Activated T-helper 9 cell treated with anti-CD3 and anti-CD28 coated beads, Interleukin-2, amount 50 U/mL, for 16 hours (primary cell): ENCODE measurements at places on chromosomes 5 and 9.

- DNase-seq: no peak
Measured at GRCh38 chr5:31846934-31847333, 208.0 kb downstream of the PDZD2 start.

- no peak for DNase-seq
Measured at GRCh38 chr9:96719521-96719920, 58.4 kb downstream of the ZNF510 start.

- DNase-seq: no peak
Measured at GRCh38 chr9:124450241-124450924, at the start of gene ADGRD2. Gene ADGRD2 (plus strand): TSS chr9:124450451. CDS start chr9:124451667, 1,216 bp downstream.

GRCh38 chr5:72046106-72046505 lies 61.2 kb upstream of the MAP1B start:
- no peak for DNase-seq

- no peak for DNase-seq
Measured at GRCh38 chr5:156914371-156914737, 48.7 kb downstream of the TIMD4 start.

- no peak for DNase-seq
Measured at GRCh38 chr5:37685816-37686215, 154.0 kb downstream of the GDNF start.

- DNase-seq: no peak
Measured at GRCh38 chr5:9888501-9888901, 258.4 kb upstream of the TAS2R1 start.

DNA sequence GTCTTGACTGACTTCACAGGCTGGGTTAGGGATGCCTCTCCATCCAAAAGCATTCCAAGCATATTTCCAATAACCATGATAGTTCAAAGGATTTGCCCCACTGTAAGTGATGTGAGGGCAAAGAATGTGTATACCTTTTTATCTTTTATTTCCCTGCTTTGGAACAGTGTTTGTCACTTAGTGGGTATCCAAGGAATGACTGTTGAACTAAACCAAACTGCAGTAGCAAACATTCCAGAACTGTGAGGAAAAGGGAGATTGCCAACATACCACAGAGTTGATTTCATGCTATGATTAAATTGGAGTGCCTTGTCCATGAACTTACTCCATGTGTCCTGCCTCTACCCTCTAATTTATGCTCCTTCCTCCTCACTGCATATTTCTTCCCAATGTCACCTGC lies 400.0 kb downstream of the KIAA0825 start:
- DNase-seq: no peak

- no peak for DNase-seq
Measured at GRCh38 chr5:76099756-76100155, 16.6 kb downstream of the SV2C start.

GRCh38 chr5:64518793-64519192 lies 13.0 kb downstream of the RGS7BP start:
- no peak for DNase-seq

GRCh38 chr5:66410122-66410521 lies 186.1 kb upstream of the MAST4 start:
- no peak for DNase-seq

DNA sequence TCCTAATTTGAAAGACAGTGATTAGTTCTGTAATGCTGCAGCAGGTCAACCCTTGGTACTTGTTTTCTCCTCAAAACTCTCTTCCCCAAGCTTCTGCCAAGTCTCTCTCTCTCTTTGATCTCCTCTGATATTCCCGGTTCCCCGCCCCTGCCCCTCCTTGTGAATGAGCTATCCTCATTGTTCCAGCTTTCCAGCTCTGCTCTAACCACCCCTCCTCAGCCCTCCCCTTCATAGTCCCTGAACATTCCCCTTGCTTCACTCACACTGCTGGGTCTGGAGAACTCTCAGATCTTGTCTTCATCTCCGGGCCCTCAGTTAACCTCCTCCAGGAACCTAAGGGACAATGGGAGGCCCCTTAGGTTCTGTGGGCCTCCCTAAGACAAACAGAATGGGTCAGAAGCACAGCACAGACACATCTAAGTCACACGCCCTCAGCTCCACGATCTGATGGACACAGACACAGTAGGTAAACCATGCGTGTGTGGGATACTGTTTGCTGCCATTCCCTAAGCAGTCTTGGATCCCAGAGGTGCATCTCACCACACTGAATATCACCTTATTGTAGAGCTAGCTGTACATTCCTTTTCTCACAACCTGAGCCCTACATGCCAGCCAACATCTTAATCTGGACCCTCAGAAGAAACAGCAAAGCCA lies 17.4 kb upstream of the LARP1 start:
- no peak for DNase-seq

DNA sequence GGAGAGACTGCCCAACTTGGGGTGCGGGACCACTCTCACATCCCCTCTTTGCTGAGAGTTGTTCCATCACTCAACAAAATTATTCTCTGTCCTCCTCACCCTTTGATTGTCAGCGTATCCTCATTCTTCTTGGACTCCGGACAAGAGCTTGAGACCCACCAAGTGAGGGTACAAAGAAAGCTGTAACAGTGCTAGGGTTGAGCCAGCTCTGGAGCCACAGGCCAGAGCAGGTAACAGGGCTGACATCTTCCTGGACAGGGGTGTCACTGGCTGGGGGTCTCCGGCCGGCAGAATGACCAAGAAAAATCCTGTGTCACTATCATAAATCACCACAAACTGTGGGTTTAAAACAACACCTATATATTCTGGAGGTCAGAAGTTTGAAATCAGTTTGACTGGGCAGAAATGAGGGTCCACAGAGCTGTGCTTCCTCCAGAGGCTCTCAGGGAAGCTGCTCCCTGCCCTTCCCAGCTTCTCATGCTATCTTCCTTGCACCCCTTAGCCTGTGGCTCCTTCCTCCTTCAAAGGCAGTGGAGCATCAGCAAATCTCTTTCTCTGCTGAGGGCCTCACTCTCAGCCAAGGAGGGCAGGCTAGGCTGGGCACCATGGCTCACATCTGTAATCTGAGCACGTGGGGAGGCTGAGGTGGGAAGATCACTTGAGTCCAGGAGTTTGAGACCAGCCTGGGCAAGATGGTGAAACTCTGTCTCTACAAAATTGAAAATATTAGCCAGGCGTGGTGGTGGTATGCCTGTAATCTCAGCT lies 4.1 kb upstream of the BBLN start:
- DNase-seq: no peak

DNA sequence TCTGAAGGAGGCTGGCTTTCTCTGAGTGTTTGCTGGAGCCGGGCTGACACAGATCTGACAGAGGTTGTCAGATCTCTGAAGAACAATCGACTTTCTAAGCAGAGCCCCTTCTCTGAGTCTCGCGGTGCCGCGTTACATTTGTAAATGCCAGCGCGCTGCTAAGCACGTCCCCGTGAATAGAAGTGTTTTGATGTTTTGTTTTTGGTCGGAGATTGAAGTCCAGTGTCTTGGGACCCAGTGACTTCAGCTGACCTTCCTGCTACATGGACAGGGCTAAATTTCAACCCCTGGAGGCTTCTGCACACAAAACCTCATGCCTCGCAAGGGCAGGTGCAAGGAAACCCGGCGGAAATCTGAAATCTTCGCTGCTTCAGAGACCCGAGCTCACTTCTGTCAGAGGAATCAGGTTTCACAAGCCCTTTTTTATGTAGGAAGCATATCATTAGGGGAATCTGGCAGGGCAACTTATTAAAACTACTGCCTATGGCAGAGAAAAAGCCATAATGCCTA lies 27.2 kb downstream of the NEUROG1 start:
- no peak for DNase-seq
